Activated CD4-positive, alpha-beta T cell treated with anti-CD3 and anti-CD28 coated beads, Interleukin-10, Interleukin-2, amounts not matched to agents 100 ng/mL and 50 ng/mL, durations not matched to agents 16 hours and 8 hours (primary cell): ENCODE measurements at places on chromosomes 6 and 20.

DNA sequence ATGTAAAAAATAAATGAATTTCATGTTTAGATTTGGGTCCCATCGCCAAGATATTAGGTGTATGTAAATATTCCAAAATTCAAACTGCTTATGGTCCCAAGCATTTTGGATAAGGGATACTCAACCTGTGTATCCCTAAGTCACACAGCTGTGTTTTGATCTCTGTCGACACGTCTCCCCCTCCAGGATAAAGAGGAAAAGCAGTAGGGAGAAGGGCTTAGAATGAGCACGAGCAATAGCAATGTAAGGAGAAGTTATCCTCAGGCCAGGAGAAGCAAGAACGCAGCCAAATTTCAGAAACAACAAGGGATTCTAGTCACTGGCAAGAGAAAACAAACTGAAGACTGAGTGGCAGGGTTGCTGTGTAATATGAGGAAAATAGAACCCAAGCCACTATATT, 181.2 kb downstream of the AIG1 start:
- no peak for DNase-seq

DNA sequence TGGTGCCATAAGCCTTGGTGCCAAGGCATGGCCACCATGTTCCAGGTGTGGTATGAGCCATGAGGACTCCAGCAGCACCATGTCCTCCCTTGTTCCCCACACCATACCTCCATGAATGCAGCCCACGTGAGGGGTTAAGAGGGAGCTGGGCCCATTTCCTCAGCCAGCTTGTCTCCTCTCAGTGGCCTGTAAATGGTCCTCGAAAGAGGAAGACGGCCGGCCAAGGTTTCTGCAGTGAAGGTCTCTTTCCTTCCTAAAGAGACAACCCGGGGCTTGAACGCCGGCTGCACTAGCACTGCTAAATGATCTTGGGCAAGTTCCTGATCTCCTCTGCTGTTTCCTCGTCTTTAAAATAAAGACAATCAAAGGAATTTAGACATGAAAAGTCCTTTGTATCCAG, 154.0 kb downstream of the BMP7 start:
- no peak for DNase-seq

GRCh38 chr6:167492100-167492449, 167.2 kb downstream of the TTLL2 start:
- DNase-seq: no peak

GRCh38 chr6:167829513-167829912, 2.8 kb downstream of the AFDN start:
- no peak for DNase-seq

DNA sequence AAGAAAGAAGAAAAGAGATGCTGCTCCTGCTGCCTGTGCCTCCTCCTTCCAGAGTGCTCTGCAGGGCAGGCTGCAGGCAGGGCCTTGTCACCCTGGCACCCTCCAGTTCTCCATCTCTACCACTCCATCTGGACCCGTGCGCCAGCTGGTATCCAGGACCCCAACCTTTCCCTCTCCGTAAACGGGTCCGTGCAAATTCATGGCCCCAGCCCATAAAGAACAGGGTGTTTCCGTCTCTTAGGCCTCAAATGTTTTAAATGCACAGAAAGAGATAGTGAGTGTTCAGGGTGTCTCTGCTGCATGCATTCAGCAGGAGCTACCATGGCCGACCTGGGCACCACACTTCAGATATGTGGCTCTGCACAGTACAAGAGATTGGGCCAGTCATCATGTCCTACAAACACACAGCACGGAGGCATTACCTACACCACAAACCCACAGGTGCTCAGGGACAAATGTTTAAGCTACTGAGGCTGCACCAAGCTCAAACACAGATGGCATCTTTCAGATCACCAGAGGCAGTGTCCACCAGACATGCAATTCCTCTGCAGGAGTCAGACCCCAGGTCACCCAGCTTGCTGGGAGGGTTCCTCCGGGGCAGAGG, 258.1 kb downstream of the DLL1 start:
- no peak for DNase-seq

- no peak for DNase-seq
Measured at GRCh38 chr20:31817461-31817860, 1.7 kb upstream of the MYLK2 start.

DNA sequence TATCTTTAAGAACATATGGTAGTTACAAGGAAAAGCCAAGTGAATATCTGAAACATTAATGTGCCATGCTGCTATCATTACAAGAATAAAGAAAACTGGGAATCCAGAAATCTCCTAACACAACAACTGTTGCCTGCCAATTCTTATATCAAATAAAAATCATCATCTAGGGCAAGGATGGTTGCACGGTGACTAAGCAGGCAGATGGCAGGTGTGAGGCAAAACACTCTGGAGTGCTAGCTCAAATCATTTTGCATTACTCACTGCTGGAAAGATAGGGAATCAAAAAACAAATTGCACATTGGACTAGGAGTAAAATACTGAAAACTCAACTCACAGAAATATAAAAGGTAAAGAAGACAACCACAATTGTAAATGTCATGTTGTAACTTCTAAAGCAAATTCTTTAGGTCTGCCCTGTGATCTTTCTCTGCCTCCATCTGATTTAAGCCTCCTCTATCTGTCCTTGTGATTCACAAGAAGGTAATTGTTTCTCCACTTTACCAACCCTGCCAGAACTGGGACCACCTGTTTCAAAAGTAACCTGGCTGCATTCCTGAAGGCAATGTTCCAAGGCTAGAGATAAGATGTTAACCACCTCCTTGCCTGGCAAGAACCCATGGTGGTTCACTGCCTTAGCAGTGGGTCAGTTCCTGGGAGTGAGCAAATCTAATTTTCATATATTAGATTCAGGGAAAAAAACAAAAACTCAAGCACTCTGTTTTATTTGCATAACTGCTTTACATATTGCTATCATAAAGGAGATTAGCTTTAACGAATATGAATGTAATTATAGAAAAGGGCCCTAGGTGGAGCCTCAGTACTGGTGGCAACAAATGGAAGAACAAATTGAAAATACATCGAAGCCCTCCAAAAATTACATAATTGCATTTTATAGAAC, 33.1 kb upstream of the LCA5 start:
- DNase-seq: peak; percentile 22

GRCh38 chr6:124772733-124773319, 189.4 kb upstream of the RNF217 start:
- no peak for DNase-seq

DNA sequence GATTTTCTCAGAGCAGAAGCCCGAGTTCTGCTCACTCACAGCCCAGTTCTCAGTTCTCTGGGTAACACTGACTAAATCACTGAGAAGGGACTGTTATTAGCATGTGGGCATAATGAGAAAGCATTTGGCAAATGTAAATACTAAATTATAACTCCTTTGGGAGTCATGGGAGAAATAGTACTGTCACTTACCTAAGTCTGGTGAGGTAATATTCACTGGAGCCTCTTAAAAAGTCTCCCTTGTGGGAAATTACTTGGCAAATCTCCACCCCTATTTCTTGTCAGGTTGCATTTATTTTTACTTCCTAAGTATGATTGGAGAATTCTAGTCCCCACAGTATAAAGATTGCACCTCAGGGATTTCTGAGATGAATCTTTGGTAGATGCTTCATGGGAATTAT, 254.3 kb downstream of the SLC35F1 start:
- no peak for DNase-seq

DNA sequence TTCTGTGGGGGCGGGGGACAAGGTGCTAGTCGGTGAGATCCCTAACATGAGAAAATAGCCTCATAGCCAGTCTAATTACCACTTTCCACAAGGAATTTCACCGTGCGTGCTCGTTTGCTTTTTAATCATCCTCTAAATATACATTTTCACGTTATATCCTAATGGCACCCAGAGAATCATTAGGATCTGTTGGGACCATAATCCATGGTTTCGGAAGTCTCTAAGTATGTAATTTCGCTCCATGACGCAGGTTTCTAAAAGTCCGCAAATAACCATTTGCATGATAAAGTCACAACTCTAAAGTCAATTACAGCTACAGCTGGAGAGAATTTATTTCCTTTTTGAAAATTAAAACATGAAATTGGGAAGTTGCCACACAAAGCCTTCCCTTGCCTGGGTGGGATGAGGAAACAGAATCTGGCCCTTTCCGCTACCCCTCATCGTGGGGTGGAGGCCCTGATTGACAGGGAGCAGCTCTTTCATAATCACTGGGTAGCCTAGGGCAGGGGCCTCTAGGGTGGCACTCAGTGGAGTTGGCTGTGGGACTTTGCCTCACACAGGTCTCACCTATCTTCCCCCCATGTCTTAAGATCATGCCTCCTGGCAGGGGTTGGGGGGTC, 81.9 kb downstream of the LRFN2 start:
- no peak for DNase-seq

DNA sequence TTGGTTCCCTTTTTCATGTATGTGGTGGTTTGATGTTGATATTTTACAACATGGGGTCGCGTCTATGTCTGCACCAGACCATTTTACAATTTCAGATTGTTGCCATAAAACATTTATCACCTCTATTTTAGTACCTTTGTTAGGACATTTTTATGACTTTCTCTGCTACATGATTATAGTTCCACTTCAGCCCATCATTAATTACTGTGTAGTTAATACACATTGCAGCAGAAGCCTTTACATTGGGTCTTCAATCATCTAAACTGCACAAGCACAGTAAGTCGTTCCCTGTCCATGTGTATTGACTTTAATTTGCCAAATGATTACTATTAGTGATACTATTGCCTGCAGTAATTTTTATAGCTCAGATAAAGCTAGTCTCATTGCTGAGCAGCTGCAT, 15.7 kb upstream of the TMEM217 start:
- no peak for DNase-seq

DNA sequence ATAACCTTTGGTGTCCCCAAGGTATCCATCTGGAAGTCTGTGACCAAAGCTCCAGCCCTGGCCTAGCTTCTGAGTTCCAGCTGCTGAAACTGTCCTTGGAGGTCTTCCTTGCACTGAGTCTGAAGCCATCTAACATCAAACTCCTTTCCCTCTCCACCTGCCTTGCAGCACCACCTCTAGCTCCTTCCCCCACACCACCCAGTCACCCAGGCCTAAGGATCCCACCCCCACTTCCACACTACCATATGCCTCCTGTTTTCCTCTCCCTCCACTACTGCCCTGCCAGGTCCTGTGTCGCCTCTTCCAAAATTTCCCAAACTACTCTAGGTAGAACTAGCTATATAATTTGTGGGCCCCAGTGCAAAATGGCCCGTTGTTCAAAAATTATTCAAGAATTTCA, 10.8 kb upstream of the MATN4 start:
- DNase-seq: no peak

- DNase-seq: no peak
Measured at GRCh38 chr6:5783584-5784089, 223.1 kb downstream of the NRN1 start.

- DNase-seq: peak; percentile 8
Measured at GRCh38 chr6:83867527-83868161, 8.2 kb downstream of the CYB5R4 start.

DNA sequence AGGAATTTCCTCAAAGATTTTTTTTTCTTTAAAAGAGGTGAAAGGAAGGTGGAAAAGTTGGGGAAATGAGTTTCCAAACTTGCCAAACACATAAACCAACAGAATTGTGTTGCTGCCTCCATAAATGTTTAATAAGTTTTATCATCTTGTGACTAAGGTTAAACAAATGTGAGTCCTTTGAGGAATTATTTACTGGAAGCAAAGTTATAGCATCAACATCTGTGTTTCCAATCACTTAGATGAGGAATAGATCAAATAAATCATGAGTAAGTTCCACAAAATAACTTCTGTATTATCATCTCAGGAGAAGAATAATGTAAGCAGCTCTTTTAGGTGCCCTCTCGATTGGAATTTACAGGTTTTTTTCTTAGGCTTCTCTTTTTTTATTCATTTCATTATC, 20.5 kb downstream of the TSHZ2 start:
- DNase-seq: no peak

GRCh38 chr6:11028959-11029358, 15.1 kb downstream of the ELOVL2 start:
- DNase-seq: no peak

DNA sequence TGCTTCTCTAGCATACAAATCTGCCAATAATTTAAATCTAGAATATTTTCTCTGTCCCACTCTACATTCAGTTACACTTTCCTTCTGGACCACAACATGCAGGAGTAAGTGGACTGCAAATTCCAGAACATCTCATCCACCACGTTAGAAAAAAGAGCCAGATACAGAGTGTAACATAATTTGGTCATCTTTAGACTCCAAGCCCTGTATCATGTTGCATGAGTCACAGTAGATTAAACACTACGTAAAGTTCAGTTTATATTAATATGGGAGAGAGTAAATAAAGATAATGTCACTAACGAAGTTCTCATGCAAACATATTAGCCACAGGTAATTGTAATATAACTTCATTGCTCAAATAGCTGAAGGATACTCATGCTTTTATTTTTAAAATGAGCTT, 327.0 kb downstream of the C6orf118 start:
- no peak for DNase-seq

DNA sequence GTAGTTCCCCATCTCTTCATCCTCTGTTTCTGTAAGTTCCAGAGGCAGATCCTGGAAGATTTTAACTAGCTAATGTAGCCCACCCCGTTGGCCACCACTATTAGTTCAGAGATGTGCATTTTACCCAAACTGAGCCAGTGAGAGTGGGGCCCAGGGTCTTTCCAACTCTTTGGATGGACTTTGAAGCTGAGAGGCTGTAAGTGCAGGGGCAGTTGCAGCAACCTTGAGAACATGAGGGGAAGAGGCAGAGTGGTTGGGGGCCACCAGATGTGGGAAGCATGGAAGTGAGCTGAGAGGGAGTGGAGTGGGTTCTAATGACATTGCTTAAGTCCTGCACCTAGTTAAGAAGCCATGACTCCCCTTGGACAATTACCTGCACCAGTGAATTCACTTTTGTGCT, 72.2 kb downstream of the CDH26 start:
- DNase-seq: no peak

- DNase-seq: no peak
Measured at GRCh38 chr6:77463308-77463860, at the start of gene HTR1B. HTR1B (minus strand) TSS chr6:77463491; CDS start chr6:77463403, 88 bp downstream.

DNA sequence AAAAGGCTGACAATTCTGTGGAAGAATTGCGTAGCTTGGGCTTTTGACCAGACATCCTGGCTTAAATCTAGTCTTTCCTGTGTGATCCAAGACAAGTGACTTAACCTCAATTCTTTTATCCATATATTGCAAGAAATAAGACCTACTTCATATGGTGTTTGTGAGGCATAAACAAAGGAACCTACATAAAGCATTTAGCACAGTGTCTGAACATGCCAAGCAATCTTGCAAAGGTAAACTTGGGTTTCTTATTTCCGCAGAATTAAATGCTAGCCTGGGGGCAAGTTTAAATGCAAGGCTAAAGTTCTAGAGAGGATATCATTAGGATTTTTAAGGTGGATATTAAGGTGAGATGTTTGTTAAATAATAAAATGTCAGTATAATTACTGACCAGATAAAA, 47.9 kb downstream of the HDDC2 start:
- DNase-seq: no peak

DNA sequence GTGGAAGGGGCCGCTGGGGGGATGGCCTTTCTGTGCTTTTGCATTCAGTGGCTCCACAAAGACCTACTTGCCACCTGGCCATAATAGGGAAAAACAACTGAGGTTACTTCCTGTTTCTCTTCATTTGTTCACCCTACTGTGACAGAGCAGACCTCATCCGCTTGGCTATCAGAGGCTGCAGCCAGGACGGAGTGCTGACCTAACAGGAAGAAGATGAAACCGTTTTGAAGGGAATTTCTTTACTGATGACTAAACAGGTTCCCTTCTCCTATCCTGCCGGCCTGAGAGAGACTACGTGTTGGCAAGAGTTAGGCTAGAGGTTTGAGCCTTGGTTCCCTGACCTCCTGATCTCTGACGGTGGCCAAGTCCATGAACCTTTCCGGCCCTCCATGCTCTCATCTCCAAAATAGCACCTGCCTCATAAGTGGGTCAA, 21.3 kb downstream of the PRR18 start:
- no peak for DNase-seq

GRCh38 chr6:164756142-164756541, 553.3 kb downstream of the C6orf118 start:
- DNase-seq: no peak
